ENCODE measurements at places on chromosomes 13 and 19. TPM values are rescaled to one million over a fixed set of nuclear protein-coding genes. Genes with fewer than 3 reads are reported as not detected.

The ATP1A3 gene
- 235 TPM for total RNA-seq

The SLC8A2 gene
- total RNA-seq: not detected

The PRKCG gene
- not detected for total RNA-seq

The PLVAP gene
- 137 TPM for total RNA-seq

The CD37 gene
- 10.6 TPM for total RNA-seq

The KCNC3 gene
- total RNA-seq: 4.0 TPM

The CELF5 gene
- 0.16 TPM for total RNA-seq

The LRRC8E gene
- 0.88 TPM for total RNA-seq

The LIPE gene
- 174 TPM for total RNA-seq

The CGB1 gene
- total RNA-seq: not detected

The PSPN gene
- 1.1 TPM for total RNA-seq

The KCNJ14 gene
- total RNA-seq: 0.27 TPM

The NLRP11 gene
- total RNA-seq: not detected

The SBK2 gene
- 151 TPM for total RNA-seq

The ARMC6 gene
- 12.9 TPM for total RNA-seq

The IL17D gene
- total RNA-seq: 1.8 TPM

The ATP4B gene
- not detected for total RNA-seq

The HNRNPA1L2 gene
- total RNA-seq: 3.6 TPM

Data from left cardiac atrium (tissue), 4 donors.